ENCODE measurements at places on chromosomes 2 and 18.
A peak's percentile ranks its signal among the peaks of the same experiment; 100 is the strongest.

DNA sequence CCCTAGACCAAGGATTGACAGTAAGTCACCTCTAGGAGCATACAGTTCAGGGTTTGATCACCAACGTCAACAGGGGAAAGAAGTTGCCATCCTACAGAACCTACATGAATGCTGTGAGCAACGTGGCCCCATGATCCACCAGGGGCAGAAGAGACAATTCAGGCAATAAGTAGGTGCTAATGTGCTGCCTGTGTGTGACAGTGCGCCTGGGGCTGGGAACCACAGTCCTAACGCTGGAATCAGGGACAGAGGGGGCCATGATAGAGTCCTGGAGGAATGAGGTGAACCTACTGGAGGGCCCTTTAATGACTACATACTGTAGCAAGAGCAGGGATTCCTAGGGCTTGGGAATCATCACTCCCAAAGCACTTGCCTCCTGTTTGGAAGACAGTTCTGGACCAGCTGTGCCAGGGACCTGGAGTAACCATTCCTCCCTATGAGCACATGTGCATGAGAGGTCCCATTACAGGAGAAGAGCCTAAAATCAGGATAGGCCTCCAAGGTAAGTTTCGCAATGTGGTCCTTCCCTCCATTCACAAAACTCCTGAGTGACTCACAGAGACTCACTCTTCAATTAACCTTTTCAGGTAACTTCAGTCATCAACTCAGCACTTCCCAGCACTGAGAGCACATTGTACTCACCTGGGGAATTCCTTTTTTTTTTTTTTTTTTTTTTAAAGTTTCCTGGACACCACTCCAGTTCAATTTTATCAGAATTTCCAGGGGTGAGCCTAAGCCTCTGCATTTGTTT, 214.0 kb downstream of the TMEM163 start:
- no peak for DNase-seq

DNA sequence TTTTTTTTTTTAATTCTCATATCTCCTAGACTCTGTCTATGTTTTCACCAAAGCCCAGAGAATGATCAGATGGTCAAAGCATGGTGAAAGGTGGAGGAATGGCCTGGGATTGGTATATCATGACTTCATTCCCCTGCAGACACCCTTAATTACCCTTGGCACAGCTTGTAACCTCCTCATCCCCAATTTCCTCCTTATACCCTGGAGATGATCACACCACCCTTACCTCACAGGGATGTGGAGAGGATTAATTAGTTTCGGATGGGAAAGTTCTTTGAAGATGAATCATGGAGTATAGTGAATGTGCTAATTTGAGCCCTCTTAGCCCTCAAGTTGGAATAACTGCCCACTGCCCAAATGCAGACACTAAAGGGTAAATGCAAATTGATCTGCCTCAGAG, 138.0 kb upstream of the LYPD6 start:
- no peak for DNase-seq

DNA sequence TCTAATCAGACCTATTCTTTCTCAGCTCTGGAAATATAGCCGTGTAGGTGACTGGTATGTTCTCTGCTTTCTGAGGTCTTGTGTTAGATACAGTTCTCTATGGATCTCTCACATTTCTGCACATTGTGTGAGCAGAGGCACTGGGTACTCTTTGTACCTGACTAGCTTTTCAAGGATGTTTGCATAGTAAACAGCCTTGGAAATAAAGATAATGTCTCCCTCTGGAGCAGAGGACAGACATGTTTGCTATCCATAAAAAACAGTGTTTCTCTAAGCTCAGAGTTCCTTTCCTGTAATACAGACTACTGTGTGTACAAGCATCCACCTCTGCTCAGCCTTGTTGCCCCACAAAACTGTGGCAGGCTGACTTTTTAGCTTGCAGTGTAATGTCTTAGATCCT, 279.2 kb downstream of the CTNNA2 start:
- DNase-seq: no peak

DNA sequence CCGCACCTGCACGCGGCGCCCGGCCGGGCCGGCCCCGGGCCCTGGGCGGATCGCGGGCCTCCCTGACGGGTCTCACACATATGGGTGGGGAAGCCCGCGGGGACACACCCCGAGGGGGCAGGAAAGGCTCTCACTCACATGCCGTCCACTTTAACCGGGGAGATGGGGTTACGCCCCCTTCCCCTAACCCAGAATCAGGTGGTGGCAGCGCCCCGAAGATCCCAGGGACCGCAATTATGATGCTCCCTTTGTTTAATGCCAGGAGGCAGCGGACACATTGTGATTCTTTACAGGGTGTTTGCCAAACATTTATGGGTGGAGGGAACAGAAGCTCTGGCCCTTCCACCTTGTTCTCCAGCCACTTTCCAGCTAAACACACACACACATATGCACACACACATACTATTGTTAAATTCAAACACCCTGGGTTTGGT, 424 bp upstream of the ANKRD44 start:
- DNase-seq: no peak

- DNase-seq: peak; percentile 4
These were observed 1.1 kb upstream of the MTA3 start for GRCh38 chr2:42567364-42567763.

- DNase-seq: no peak
These were observed 116.6 kb upstream of the PELI1 start for GRCh38 chr2:64260817-64261216.

DNA sequence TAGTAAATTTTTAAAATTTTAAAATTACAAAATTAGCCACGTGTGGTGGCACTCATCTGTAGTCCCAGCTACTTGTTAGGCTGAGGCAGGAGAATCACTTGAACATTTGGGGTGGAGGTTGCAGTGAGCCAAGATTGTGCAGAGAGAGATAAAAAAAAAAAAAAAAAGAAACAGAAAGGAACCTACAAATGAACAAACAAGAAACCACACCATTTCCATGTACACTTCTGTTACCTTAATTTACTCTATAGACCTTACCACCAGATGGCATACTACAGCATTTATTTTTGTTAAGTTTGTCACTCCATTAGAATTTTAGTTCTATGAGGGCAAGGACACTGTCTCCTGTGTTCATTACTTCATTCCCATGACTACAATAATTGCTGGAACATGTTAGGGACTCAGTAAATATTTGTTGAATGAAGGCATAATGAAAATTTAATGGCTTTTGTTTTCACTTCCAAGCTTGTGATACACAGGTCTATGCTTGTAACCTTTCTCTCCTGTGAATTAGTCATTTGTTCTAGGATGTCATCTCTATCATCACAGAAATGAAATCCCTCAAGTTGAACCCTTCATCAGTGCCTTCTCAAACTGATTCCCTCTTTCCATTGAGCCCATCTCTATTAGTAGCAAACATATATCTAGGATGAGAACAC, 76.0 kb downstream of the ARHGAP15 start:
- DNase-seq: no peak

DNA sequence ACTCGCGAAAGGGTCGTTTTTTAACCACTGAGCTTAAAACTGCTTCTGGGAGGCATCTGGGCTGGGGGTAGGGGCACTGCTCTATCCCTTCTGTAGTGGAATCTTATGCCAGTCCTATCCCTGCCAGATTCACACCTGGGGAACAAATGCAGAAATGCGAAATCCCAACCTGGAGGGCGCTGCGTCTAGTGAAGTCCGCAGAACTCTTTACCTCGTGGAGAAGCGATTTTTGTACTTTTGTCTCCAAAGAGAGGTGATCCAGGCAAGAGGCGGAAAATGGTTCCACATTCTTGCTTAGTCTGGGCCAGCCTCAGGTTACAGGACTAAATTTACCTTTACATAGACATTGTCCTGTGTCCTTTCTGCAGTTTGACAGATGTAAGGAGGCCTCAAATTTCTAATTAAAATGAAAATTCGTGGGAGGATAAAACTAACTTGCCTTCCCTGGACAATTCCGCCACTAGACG, 10.4 kb downstream of the TBR1 start:
- no peak for DNase-seq

GRCh38 chr2:19569300-19569791, 210.9 kb upstream of the OSR1 start:
- no peak for DNase-seq

DNA sequence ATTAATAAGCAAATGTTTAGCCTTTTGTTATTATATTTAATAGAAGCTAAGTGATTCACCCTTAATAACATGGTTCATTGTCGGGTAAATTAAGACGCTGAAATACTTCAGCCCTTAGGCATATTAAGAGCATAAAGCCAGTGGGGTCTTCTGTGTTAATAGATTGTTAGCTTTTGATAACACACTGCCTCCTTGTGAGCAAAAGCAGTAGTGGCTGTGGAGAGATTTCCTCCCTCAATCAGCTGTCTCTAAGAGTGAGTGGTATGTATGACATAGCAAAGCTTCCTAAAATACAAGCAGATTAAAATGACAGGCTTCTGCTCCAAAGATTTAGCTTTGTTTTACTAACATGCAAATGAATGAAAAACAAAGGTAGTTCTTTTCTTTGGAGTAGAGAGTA, 143.7 kb upstream of the SYT4 start:
- DNase-seq: no peak

DNA sequence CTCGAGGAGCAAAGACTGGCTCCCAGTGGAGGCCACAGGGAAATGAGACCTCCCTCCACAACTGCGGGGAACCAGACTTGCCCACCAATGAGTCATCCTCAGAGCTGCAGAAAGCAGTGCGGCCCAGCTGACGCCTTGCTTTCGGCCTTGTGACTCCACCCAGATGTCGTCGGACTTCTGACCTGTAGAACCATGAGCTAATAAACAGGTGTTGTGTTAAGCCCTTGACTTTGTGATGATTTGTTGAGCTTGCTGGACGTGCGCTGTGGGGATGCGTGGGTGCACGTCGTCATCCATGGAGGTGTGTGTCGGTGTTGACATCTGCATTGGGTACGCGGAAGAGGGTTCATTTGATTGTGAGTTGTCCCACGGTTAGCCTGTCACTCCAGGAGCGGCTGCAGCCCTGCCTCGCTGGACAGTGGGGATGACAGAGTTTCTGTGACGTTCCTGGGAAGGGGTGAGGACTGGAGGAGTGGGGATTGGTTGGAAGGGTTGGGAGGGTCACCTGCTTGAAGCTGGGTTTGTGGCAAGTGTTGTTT, 154.1 kb downstream of the SH3BP4 start:
- DNase-seq: no peak

DNA sequence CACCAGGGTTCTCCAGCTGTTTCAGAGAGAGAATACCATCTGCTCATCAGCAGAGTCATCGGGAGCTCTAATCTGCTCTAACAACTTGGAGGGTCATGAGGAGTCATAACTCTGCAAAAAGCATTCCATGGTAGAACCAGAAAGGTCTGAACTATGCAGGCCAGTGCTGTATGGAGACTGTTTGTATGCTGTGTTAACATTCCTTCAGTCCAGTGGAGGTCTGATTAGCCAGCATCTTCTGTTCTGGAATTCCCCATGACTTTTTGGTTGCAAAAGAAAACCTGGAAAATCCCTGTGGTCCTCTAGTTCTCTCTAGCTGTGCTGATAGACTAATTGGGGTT, 9.4 kb upstream of the ITGB6 start:
- DNase-seq: peak; percentile 90

GRCh38 chr2:236998758-236999157, 86.9 kb upstream of the COPS8 start:
- DNase-seq: no peak

DNA sequence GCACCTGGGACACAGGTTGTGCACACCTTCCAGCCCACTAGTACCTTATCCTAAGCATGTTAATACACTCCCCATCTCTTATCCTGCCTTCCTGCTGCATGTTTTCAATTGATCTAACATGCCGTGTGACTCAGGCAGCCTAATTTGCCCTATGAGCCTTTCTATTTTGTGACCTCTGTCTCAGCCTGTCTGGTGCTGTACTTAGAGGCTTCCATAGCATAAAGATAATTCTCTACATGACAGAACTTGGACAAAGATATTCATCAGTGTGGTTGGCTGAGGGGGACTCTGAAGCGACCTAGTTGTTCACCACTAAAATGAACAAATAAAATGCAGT, 8.6 kb upstream of the TMEM37 start:
- no peak for DNase-seq

DNA sequence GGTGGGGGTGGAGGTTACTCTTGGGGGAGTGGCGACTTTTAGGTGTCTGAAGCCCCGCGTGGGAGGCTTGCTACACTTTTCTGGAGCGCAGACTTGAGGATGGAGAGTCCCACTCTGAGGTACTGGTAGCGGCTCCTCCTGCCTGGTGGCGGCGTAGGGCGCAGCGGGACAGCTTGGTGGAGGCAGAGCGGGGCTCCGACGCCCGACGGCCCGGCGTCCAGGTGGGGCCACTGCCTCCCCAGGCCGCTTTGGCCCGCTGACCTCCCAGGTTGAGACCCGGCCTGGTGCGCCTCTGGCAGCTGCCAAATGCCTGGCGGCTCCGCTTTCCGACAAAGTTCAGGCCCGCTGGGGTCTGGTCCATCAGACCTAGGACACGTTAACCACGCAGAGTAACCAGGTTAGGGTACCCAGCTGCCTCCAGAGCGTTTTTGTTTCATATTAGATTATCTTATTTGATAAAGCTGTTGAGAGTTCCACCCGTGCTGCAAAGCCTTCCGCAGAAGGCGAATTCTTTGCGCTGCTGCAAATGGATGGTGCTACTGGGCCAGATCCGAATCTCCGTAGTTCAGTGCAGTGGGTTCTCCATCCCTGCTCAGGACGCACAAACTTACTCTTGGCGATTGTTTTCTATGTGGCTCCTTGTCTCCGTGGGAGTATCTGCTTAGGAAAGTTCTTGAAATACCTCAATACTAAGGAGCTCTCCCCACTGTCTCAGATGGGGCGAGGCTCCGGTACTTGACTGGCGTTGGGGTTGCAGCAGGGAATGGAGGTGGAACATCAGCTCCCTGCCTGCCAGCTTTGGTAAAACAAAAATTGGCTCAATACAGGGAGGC, 405.9 kb downstream of the XIRP2 start:
- no peak for DNase-seq

DNA sequence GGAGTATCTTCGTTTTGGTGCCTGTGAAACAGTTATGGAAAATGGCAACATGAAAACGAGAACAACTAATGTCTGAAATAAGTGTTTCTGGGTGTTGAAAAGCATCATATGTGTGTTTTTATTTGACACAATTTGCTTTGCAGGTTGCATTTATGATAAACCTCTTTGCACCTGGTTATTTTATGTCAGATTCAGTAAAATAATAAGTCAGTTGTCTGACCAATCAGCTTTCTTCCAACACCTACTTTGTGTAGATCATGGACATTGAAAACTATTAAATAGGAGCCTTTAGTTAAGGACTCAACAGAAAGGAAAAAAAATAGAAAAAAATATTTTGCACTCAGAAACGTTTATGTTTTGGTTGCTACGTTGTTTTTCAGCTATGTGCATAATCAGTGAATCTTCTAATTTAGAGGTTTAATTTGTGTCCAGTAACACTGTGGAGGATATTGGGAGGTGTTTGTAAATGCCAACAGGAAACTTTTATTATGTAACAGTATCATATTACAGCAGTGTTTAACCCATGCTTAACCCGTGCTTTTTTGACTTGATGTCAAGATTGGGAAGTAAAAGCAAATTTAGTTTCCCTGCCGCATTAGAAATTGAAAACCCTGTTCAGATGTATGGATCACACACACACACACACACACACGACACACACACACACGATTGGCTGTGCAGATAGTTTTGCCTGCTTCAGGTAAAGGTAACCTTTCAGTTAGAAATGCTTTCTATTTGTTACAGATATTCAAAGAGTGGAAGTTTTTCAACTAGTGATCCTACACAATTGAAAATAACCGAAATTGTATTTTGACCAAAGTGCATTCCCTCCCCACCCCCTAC, 2.6 kb downstream of the PKP4 start:
- DNase-seq: no peak

- no peak for DNase-seq
These were observed 92.6 kb upstream of the LGALSL start for GRCh38 chr2:64361151-64361938.

- no peak for DNase-seq
These were observed 180.8 kb downstream of the TCF4 start for GRCh38 chr18:55407191-55407590.

Data from AG09309 (cell line).